Stimulated activated CD4-positive, alpha-beta T cell treated with anti-CD3 and anti-CD28 coated beads, Interleukin-15, amount 100 ng/mL, for 24 hours (primary cell): ENCODE measurements at places on chromosomes 6 and 20.

DNA sequence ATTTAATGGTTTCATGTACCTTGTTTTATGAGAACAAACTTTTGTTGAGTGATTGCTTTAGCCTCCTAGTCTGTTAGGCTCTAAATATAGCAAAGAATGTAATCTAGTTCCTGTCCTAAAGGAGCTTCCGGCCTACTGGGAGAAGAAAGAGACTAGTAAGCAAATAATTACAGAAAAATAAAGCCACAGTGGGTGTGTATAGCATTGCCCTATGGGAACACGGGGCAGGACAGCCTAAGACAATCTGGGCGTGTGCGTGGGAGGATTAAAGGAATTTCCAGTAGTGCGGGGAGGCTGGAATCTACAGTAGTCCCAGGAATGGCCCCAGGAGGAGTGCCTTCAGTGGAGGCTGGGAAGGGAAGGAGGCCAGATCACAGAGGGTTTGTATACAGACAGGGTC lies 98.1 kb upstream of the AKAP12 start:
- DNase-seq, result no peak

DNA sequence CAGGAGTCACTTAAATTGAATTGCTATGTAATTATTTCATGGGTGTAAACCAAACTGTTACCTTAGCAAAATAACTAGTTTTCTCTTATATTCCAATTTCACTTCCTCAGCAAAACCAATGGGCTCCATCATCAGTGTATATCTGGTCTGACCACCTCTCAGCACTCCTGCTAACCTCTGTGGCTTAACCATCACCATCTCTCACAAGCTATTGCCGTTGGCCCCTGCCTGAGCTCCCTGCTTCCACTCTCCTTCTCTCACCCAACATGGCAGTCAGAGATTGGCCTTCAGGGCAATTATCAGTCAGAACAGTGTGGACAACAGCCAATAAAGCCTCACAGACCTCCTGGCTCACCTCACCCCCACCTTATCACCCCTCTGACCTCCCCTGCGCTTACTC lies 124.0 kb downstream of the CARMIL1 start:
- DNase-seq, result no peak

- no peak for DNase-seq
Measured at GRCh38 chr20:37475252-37475651, 45.8 kb upstream of the NNAT start.

- no peak for DNase-seq
Measured at GRCh38 chr6:14467591-14467990, 350.0 kb downstream of the CD83 start.
